Gastrocnemius medialis (tissue), 4 donors: ENCODE measurements at places on chromosomes 3 and 15. TPM values are rescaled to one million over a fixed set of nuclear protein-coding genes. Genes with fewer than 3 reads are reported as not detected.

GRCh38 chr15:59339252-59339672 lies 33.4 kb downstream of the MYO1E start:
- H3K4me3 ChIP-seq, result no peak overlapping the region
- no peaks in the 10 kb centered on the region for H3K27me3 ChIP-seq
- peaks cover 5% of the 10 kb centered on the region for H3K4me1 ChIP-seq
- no peak overlapping the region for H3K27ac ChIP-seq
- H3K36me3 ChIP-seq, result no peaks in the 10 kb centered on the region
- no peak for DNase-seq

- no peaks in the 10 kb centered on the region for H3K36me3 ChIP-seq
- H3K4me1 ChIP-seq, result no peaks in the 10 kb centered on the region
- H3K27ac ChIP-seq, result no peak overlapping the region
- no peaks in the 10 kb centered on the region for H3K27me3 ChIP-seq
- no peak for DNase-seq
- H3K4me3 ChIP-seq, result no peak overlapping the region
These were observed 364.0 kb downstream of the ZIC1 start for GRCh38 chr3:147773116-147773630.

DNA sequence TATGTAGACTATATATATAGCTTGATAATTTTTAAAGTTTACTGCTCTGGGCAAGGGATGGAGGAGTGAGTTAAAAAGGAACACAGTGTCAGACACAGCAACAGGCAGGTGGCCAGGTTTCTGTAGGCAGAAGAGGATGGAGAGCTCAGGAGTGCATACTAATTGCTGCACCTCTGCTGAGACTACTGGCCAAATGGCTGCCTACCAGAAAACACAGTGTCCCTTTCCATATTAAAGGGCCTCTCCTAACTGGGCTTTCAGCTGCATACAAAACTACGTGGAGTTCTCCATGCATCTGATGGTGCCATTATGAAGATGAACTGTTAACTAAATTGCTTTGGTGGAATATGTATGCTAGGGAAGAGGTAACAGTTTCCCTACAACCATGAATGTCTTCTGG lies 1.8 kb downstream of the ATP13A4 start:
- DNase-seq, result no peak
- H3K27ac ChIP-seq, result no peak overlapping the region
- H3K4me3 ChIP-seq, result no peak overlapping the region
- no peaks in the 10 kb centered on the region for H3K4me1 ChIP-seq
- H3K36me3 ChIP-seq, result no peaks in the 10 kb centered on the region
- no peaks in the 10 kb centered on the region for H3K27me3 ChIP-seq

- no peak overlapping the region for H3K4me3 ChIP-seq
- H3K36me3 ChIP-seq, result no peaks in the 10 kb centered on the region
- no peak for DNase-seq
- H3K4me1 ChIP-seq, result no peaks in the 10 kb centered on the region
- H3K27ac ChIP-seq, result no peak overlapping the region
These were observed 470.5 kb upstream of the UBE2E2 start for GRCh38 chr3:22732641-22733040.

- no peak overlapping the region for H3K4me3 ChIP-seq
- DNase-seq, result no peak
- peaks cover 15% of the 10 kb centered on the region for H3K4me1 ChIP-seq
- H3K27me3 ChIP-seq, result no peaks in the 10 kb centered on the region
These were observed 88.6 kb downstream of the NR1I2 start for GRCh38 chr3:119870512-119870911.

DNA sequence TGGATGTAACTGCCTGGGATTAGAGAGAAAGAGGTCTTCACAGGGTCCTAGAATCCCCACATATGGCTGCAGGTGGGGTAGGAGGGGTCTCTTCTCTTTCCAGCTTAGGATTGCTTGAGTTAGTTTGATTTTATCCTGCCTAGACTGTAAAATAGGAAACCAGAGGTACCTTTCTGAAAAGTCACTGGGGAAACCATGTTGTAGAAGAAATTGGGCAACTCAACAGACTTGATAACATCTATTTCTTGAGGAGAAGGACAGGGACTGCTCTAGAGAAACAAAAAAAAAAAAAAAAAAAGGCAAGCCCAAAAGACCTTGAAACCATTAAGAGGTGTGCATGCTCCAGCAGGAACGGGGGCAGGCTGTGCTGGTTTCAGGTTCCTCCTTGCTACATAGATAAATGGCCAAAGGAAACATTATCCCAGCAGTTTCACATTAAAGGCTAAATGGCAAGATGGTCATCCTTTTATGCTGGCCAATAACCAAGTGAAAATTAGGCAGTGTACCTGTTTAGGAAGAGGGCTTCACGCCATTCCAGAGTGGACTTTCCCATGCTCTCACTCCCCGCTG lies 116.1 kb downstream of the ALDH1A2 start:
- no peaks in the 10 kb centered on the region for H3K27me3 ChIP-seq
- H3K27ac ChIP-seq, result no peak overlapping the region
- no peaks in the 10 kb centered on the region for H3K36me3 ChIP-seq
- no peaks in the 10 kb centered on the region for H3K4me1 ChIP-seq
- H3K4me3 ChIP-seq, result no peak overlapping the region
- no peak for DNase-seq

DNA sequence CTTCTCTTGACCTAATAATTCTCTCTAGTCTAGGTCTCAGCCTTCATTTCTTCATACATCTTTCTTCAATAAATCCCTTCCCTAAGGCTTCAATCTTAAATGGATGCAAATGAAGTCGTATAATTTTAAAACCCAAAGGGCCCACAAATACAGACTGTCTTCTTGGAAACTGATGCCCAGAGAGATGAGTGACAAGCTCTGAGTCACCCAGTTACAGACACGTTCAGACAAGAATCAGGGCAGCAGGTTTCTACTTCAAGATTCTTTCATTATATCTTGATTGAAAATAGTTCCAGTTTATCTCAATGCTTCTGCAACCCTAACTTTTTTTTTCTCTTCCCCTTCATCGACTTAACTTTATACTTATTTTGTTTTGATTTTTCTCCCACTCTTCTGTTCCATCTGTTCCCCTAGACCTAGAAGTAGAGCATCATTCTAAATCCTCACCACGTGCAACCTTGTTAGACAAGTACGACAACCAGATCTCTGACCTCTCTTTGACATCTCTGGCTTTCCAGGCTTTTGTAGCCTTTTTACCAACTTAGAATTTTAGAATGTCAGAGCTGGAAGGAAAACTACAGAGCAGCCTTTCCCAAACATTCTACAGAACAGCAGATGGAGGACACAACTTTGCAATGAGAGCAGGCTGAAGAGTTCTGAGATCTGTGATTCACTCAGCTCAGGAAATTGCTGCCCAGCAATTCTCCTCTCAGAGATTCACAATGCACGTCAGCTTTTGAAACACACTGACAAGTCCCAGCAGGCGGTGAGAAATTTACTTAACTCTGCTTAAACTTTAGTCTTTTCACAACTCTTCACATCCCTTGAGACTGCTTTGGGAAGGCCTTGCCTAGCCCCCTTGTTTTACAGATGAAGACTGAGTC lies 25.3 kb downstream of the NCEH1 start:
- no peaks in the 10 kb centered on the region for H3K36me3 ChIP-seq
- peaks cover 26% of the 10 kb centered on the region for H3K4me1 ChIP-seq
- H3K27me3 ChIP-seq, result no peaks in the 10 kb centered on the region
- H3K27ac ChIP-seq, result no peak overlapping the region
- DNase-seq, result no peak
- no peak overlapping the region for H3K4me3 ChIP-seq

DNA sequence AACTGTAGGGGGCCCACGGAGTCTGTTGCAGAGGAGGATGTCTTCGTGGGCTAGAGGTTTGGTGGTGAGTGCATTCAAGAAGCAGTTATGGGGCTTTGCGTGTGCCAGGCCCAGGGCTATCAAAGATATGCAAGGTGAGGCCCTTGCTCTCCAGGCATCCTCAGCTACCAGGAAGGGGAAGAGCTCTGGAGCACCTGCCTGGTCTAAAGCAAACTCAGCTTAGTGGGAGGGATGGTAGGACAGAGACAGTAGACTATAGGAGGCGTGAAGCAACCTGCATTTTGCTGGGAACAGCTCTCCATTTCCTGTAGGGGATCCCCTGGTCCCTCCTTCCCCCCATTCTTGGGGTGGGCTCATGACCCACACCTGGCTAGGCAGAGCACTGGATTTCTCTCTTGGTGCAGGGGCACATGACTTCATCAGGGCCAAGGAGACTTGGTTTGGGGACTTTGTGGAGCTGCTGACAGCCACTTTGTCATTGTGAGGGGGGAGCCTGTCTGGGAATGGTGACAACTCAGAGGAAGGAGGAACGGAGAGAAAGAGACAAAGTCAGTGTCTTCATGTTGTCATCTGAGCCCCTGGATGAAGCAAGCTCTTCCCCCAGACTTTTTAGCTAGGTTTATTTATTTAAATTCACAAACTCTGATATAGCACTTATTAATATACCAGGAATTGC lies 8.6 kb upstream of the EEFSEC start:
- H3K4me1 ChIP-seq, result no peaks in the 10 kb centered on the region
- no peak for DNase-seq

DNA sequence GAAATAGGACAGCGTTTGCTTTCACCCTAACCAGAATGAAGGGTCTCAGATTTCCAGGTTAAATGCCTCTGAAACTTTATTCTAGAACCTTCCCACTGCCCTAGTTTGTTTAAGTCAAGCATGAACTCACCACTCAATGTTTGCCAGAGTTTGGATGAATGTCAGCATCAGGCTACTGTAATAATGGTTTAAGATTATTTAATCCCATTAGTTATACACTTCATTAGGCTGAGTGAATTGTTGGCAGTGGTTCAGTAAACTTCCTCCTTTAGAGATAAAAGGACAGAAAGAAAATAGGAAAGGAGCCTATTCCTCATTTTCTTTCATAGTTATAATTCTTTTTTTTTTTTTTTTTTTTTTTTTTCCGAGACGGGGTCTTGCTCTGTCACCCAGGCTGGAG lies 401.9 kb upstream of the TPRG1 start:
- no peaks in the 10 kb centered on the region for H3K36me3 ChIP-seq
- H3K4me3 ChIP-seq, result no peak overlapping the region
- peaks cover 20% of the 10 kb centered on the region for H3K4me1 ChIP-seq
- no peak overlapping the region for H3K27ac ChIP-seq

DNA sequence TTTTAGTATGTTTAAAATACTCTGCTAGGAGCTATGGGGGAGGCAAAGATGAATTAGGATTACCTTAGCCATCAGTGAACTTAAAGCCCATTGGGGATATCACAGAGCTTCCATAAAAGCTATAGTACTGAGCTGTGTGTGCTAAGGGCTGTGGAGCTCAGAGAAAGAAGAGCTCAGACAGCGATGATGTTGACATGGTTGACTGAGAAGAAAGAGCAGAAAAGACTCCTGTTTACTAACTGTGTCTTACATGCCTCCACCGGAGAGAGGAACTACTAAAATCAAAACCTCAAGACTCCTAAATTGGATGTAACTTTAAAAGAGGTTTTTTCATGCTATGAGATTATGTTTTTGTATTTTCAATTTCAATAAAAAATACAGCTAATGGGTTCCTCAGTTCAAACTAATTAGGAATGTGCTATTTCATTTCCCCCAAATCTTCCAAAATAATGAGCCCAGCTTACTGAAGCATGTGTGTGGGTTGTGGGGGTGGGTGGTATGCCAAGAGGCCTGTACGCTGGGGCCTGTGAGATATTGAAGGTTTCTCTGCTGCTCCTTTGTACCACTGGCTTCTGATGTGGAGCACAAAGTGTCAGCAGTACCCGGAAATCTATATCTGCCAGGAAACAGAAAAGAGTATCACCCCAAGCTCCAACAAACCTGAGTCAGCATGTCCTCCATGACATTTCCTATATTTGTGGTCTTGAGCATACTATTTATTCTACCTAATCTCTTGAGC lies 22.7 kb downstream of the DGKG start:
- H3K27me3 ChIP-seq, result no peaks in the 10 kb centered on the region
- no peak overlapping the region for H3K4me3 ChIP-seq
- DNase-seq, result no peak
- no peaks in the 10 kb centered on the region for H3K4me1 ChIP-seq

GRCh38 chr15:100168787-100169186 lies 173.0 kb downstream of the ADAMTS17 start:
- no peaks in the 10 kb centered on the region for H3K27me3 ChIP-seq
- peaks cover 15% of the 10 kb centered on the region for H3K4me1 ChIP-seq
- peak overlapping the region; percentile 70 for H3K27ac ChIP-seq
- no peak for DNase-seq
- no peaks in the 10 kb centered on the region for H3K36me3 ChIP-seq

DNA sequence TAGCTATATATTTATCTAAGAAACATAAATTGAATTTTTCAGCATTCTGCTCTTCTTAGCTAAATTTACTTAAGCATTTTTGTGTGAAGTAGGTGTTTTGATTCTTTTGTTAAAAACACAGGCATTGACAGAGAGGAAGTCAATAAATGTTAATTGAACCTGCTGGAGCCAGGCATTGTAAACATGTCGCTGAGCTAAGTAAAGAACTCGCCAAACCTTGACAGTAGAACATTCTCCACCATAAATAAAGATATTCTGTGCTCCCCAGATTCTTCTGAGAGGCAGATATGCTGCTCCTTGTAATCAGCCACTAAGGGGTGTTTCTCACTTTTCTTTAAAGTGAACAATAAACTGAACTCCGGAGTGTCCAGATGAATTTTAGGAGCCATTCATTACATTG lies 38.4 kb downstream of the SYNM start:
- peak overlapping the region; percentile 88 for H3K27ac ChIP-seq
- H3K4me3 ChIP-seq, result no peak overlapping the region
- no peak for DNase-seq
- H3K27me3 ChIP-seq, result no peaks in the 10 kb centered on the region
- peaks cover 47% of the 10 kb centered on the region for H3K4me1 ChIP-seq
- H3K36me3 ChIP-seq, result no peaks in the 10 kb centered on the region

GRCh38 chr3:149647285-149647684 lies 10.5 kb downstream of the WWTR1 start:
- H3K36me3 ChIP-seq, result no peaks in the 10 kb centered on the region
- no peak overlapping the region for H3K27ac ChIP-seq
- peaks cover 18% of the 10 kb centered on the region for H3K4me1 ChIP-seq
- no peaks in the 10 kb centered on the region for H3K27me3 ChIP-seq
- H3K4me3 ChIP-seq, result no peak overlapping the region
- no peak for DNase-seq

- H3K4me1 ChIP-seq, result peaks cover under 1% of the 10 kb centered on the region
- DNase-seq, result no peak
- no peaks in the 10 kb centered on the region for H3K36me3 ChIP-seq
- H3K4me3 ChIP-seq, result no peak overlapping the region
These were observed 88.9 kb upstream of the TBC1D5 start for GRCh38 chr3:17831366-17831765.

The NLGN1 gene
- total RNA-seq, result 1.0 TPM

The NUSAP1 gene
- 4.1 TPM for total RNA-seq

The CLDN16 gene
- total RNA-seq, result not detected

The SLC28A1 gene
- total RNA-seq, result 0.47 TPM

The SLC27A2 gene
- total RNA-seq, result 0.46 TPM

The TF gene
- total RNA-seq, result 4.3 TPM

The EEF1AKMT4 gene
- total RNA-seq, result 5.7 TPM

The ISG20 gene
- total RNA-seq, result 1.8 TPM

The ZDHHC19 gene
- total RNA-seq, result not detected

The IL12A gene
- total RNA-seq, result not detected
